ENCODE measurements at places on chromosomes 7 and 10.
A peak's percentile ranks its signal among the peaks of the same experiment; 100 is the strongest.

DNA sequence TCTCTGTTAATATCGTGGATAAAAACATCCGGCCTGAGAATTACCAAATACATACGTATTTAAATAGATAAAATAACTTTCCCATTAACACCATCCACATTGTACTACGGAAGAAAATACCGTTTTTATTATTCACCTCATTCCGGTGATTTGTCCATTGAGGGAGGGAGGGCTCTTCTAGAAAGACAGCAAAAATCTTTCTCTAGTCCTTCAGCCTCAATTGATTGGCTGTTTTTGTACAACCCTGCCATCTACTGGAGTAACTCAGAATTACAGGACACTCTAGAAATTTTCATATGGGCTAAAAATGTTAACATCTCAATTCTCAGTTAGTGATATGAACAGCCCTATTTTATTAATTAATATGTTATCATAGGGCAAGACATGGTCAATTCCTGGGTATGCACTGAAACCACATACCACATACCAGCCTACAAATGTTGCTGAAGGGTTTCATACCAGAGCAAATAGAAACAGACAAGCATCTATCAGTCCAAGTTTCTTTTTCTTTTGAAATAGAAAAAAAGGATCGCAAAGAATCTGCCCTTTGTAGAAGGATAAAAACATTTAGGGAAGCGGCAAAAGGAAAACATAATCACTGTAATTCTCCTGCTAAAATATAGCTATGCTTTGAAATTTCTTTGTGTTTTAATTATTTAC, 55.8 kb upstream of the CDCA7L start:
- peak; percentile 71 for DNase-seq

DNA sequence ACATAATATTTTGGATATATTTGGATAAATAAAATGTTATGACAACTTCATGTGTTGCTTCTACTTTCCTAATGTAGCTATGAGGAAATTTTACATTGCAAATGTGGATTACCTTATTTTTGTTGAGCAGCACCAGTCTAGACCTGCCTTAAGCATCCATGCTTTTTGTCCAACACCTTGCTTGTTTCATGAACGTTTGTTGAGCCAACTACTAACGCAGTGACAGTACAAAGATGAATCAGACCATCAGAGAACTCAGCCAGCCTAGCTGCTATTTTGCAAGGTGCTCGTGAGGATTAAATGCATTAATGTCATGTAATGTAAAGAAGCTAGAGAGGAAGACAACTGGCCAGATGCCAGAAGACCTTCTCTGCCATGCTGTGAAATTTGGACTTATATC, 1.1 kb upstream of the ZC3HAV1L start:
- no peak for DNase-seq

GRCh38 chr10:74929197-74929596, 102.8 kb downstream of the KAT6B start:
- DNase-seq, result no peak

GRCh38 chr10:17249820-17250219, 21.8 kb downstream of the VIM start:
- no peak for DNase-seq

DNA sequence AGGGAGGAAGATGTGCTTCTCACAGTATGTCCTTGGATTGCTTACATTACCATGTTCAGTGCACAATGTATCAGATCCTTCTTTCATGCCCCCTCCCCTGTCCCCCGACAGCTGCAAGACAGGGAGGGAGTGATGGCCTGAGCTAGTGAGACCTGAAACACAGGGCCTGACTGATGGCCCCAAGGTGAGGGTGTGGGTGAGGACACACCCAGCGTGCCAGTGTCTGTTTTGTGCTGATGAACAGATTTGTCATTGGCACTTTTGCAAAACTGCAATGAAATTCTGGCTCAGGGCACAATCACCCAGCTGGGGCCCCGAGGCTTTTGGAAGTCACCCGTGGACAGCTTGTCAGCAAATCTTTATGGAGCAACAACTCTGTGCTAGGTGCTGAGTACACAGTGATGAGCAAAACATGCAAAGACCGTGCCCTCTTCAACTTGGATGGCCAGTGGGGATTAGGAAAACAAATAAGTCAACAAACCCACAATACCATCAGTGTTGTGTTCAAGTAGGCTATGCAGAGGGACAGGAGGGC, 59.4 kb upstream of the EMX2 start:
- no peak for DNase-seq

GRCh38 chr10:2660276-2660675, 407.1 kb upstream of the PFKP start:
- DNase-seq, result no peak

GRCh38 chr10:91206837-91207474, 13.5 kb upstream of the PCGF5 start:
- DNase-seq, result no peak

GRCh38 chr7:97020996-97021746, 3.5 kb downstream of the DLX5 start:
- DNase-seq, result no peak

DNA sequence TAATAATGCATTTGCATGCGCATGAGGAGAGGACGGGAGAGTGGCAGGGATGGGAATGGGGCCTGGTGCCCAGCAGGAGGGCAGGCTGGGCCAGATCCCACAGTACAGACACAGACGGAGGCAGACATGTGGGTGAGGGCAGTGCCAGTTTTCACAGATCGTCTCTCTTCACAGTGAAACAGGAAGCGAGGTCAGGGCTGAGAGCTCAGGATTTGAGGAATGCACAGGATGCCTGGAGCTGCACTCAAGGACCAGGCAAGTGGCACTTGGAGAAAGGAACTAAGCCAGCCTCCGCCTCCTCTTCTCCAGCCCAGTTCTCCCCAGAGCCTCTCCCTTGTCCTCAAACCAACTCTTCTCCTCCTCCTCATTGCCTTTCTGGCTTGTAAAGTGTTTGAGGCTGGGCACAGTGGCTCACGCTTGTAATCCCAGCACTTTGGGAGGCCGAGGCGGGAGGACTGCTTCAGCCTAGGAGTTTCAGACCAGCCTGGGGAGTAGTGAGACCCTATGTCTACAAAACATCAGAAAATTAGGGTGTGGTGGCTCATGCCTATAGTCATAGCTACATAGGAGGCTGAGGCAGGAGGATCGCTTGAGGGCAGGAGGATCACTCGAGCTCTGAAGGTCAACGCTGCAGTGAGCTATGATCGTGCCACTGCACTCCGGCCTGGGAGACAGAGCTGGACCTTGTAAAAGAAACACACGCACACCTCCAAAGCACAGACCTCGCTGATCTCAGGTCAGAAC, 115.2 kb downstream of the HIP1 start:
- no peak for DNase-seq

DNA sequence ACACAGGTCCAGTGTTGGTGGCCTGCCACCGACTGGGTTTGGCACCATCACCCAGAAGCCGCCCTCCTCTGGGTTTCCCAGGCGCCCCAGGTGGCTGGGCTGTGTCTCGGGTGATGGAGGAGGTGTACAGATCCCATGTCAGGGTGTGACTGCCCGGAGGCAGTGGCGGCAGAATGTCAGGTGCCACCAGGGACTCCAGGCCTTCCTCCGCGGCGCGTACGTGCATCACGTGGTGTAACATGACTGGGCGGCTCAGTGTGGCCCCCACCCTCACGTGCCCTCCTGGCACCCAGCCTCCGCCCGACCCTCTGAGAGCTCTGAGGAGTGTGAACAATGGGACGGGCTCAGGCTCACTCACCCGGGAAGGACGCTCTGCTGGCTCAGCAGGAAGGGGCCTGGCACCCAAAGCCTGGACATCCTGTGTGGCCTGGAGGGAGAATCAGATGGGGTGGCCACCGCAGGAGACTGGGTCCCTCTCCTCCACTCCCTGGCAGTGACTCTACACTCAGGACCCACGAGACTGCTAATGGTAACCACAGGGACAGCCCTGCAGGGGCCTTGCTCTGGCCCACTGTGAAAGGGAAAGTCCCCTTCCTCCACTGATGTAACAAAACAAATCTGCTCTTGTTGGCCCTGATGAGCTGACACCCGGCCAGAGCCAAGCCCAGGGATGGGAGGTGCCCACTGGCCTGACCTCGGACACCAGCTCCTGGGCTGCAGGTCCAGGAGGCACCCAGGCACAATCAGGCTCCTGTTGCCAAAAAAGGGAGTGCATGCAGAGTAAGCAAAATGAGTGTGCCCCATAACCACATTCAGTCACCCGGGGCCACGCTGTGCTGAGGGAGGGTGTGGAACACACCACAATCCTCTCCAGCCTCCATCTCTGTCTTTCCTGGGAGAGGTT, 164.8 kb downstream of the PRKAG2 start:
- DNase-seq, result no peak

GRCh38 chr7:20504060-20504459, 111.4 kb upstream of the ABCB5 start:
- no peak for DNase-seq

DNA sequence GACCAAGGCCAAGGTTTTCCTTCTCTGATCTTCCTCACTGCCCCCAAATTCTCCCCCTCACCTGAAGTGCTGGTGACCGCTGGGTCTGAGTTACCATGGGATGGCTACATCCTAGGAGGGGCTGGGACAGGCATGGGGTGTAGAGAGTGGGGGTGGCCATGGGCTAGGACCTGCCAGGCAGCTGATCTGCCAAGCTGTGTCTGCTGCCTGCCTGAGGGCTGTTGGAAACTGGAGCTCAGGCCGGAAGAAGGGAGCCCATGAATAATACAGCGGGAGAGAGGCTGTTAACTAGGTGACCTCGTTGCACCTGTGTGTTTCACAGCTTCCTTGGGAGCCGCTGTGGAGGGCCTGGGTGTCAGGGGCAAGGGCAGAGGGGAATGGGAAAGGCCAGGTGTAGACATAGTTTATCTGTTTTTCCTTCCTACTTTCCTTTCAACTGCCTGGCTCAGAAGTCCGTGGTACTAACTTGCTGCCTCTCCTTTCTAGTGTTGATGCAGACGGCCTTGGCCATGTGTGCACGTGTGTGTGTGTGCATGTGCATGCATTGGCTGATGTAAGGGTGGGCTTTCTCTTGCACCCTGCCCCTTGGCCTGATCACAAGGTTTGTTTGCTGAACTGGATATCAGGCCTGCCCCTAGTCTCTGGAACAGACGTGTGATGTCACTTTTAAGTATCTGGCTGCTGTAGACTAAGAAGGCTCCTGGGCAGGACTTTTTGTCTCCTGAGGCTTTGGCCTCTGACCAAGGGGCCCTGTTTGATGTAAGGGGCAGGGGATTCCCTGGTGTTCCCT, 11.9 kb downstream of the CDH23 start:
- no peak for DNase-seq

- no peak for DNase-seq
These were observed 37.0 kb upstream of the GOT1 start for GRCh38 chr10:99467236-99467999.

GRCh38 chr7:4707217-4707741, 25.2 kb downstream of the FOXK1 start:
- no peak for DNase-seq

DNA sequence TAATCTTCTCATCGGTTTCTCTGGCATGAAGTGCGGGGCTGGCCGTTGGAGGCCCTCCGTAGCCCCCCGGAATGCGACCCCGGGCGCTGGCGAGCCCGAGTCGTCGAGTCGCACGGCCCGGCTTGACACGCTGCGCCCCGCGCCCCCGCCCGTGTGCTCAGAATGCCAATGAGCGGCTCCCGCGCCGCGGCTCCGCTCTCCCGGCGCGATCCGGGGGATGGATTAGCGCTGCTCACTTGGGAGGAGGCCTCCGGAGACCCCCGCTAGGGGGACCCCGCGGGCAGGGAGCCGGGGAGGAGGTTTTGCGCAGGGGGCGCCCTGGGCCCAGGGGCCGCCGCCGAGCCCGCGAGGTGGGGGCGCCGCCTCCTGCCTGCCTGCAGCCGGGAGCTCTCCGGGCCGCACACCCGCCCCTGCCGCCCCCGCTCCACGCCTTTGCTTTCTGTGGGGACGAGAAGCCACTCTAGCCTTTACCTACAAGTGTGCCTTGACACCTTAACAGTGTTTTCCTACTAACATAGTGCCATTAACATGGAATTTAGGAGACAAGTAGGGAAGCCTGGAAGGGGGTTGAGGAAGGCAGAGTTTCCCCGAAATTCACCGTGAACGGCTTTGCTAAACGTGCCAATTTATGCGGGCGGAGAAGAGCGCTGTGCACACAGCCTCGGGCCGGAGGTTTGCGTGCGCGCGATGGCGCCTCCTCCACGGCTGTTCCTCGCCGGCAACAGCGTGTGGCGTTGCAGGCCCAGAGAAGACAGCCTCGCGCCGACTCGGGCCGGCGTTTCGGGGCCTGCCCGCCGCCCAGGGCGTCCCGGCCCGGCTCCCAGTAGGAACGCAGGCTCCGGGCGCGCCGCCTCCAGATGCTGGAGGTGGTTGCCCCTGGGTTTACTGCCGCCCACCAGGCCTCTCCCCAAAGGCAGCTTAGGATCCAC, 7.1 kb downstream of the SHH start:
- peak; percentile 90 for DNase-seq

GRCh38 chr7:128099204-128099671, 68.0 kb upstream of the LRRC4 start:
- DNase-seq, result no peak

- DNase-seq, result no peak
These were observed 135.1 kb downstream of the NRBF2 start for GRCh38 chr10:63268149-63268797.

DNA sequence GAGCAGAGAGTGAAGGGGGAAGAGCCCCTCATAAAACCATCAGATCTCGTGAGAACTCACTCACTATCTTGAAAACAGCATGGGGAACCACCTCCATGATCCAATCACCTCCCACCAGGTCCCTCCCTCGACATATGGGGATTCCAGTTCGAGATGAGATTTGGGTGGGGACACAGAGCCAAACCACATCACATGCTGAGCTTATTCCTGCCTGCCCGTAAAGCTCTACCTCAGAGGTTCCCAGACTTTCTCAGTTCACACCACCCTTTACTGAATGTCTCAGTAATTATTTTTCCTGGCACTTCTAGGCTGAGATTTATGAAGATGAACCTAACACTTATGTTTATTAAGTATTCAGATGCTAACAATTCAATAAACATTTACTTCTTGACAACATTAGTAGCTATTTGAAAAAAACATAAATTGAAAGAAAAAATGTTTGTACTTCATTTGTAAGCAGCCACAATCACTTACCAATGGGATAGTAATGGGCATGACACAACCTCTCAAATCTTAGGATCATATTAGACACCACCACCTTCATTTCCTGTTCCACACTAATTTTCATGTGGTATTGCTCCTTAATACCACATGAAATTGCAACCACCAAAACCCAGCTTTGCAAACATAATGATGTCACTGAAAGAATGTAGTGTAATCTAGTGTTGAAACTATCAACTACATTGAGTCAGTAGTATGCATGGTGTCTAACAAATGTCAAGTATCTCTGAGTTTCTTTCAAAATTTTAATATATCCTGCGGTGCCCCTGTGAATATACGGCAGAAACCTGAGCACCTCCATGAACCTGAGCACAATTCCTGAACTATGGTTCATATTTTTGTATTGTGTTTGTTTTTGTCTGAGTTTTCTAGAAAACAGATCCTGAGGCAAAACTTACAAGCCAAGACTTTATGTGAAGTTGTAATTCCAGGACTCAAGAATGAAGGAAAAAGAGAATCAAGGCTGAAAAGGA, 4.5 kb upstream of the DGKI start:
- DNase-seq, result no peak

GRCh38 chr10:112666094-112666493, 219.1 kb downstream of the VTI1A start:
- no peak for DNase-seq

DNA sequence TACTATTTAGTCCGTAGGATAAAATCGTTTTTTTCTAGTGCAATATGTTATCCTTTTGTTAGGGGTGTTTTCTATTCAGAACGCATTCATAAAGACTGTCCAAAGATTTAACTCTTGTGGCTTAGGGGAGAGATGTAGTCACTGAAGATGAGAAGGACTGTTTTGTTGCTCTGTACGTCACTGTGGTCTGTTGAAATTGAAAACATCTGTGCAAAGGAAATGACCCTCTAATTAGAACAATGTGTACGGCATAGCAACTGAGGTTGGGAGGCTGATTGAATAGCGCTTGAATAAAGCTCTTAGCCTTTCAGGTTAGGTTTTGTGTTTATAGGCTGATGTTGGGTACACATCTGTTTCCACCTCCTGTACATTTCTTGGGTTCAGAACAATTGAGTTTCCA, 453.4 kb upstream of the AKR1E2 start:
- no peak for DNase-seq
